NT2/D1 (cell line): ENCODE measurements at places on chromosomes 6 and 20.

DNA sequence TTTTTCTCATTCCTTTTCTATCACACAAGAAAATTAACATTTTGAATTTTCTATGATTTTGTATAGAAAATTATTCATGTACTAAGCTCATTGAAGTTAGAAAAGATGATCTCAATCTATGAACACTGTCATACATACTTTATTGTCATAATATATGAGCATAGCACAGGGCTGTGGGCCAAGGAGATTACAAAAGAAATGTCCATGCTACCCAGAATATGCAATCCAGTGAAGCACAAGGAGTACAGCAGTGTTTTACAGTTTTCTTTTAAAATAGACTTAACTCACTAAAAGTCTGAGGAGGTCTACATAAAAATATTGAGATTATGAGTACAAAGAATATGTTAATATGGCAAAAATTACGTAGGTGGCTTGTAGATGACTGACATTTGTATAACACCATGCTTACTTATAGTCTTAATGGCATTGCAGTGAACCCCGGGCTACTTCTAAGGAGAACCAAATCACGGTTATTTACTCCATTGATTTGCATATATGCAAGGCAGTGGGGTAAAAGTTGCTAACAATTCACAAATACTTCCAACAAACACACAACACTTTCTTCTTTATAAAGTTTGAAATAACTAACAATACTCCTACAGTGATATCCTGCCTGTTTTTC lies 257.1 kb downstream of the BCKDHB start:
- no peak for DNase-seq

GRCh38 chr20:15195378-15195777 lies 858.0 kb upstream of the FLRT3 start:
- DNase-seq: no peak

DNA sequence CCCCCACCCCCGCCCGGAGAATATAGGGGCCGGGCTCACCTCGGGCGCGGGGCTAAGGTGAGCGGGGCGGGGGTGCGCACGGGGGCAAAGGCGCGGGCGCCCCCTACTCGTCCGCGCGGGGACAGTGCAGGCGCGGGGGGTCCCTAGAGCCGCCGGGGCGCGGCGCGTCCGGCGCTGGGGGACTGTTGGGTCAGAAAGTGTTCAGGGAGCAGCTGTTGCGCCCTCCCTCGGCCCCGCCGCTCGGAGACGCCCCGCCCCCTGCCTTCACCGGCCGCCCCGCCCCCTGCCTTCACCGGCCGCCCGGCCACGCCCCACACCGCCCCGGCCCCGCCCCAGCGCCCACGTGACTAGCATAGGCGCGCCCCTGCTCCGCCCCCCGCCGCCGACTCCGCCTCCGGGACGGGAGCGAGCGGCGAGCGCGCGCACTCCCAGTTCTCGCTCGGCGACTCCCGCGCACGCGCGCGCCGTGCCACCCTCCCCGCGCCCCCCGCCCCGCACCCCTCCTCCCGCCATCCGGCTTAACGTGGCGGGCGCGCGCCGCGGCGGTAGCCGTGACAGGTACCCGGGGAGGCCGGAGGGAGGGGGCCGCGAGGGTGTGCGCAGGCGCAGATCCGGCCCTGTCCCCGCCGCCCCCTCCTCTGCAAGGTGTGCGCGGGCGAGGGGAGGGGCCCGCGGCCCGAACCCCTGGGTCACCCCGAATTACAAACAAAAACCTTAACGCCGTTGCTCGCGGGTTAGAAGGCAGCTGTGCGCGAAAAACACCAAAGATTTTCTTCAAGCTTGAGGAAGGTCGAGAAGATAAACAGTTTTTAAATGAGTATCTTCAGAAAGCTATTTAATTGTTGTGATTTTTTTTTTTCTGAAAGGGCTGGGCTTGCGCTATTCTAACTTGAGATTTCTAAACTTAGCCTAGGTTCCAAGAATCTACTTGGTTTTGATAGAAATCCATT lies 704 bp upstream of the ZNF217 start:
- DNase-seq: peak; percentile 84

DNA sequence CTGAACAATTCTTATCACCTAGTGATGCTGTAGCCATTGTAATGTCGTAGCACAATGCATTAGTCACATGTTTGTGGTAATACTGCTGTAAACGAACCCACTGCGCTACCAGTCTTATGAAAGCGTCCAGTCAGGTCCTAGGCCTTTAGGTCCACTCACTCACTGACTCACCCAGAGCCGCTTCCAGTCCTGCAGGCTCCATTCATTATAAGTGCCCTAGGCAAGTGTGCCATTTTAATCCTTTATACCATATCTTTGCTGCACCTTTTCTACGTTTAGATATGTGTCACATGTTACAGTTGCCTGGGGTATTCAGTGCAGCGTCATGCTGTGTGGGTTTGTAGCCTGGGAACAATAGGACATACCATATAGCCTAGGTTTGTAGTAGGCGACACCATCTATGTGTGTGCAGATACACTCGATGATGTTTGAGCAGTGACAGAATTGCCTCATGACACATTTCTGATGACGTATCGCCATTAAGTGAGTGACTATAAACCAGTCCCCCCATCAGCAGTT lies 15.4 kb downstream of the IGF2R start:
- DNase-seq: no peak

GRCh38 chr6:139251045-139251690 lies 40.6 kb downstream of the TXLNB start:
- no peak for DNase-seq

- DNase-seq: no peak
Observed at GRCh38 chr6:159112714-159113113, 56.5 kb upstream of the FNDC1 start.

DNA sequence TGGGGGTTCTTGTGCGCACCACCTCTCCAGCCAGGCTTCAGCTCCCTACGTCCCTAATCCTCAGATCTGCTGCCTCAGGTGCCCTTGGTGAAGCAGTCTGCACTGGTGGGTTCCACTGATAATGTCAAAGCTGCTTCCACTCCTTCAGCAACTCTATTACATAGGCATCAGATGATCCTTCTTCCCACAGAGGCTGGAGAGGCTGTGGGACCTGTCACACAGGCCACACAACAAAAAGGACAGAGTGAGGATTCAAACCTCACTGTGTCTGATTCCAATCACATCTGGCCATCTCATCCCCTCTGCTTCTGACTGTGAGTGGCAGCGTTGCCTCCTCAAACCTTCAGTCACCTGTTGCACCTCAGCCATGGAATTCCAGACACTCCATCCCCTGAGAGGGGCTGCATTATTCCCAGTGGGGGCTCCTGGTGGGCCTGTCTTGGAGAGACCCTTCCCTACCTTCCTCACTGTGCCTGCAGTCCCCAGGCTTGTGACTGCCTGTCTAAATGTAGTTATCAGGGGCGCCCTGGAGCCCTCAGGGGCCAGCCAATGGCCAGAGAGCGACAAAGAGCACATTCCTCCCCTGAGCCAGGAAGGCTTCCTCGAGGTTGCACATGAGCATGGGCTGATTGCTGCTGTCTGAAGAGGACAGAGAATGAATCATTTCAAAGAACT lies 211.4 kb upstream of the ECI2 start:
- DNase-seq: no peak

GRCh38 chr6:34855463-34855862 lies 32.4 kb downstream of the TAF11 start:
- DNase-seq: no peak

GRCh38 chr6:148440877-148441453 lies 98.3 kb downstream of the SASH1 start:
- DNase-seq: no peak

- DNase-seq: no peak
Observed at GRCh38 chr6:107750176-107750797, 73.8 kb downstream of the SCML4 start.

DNA sequence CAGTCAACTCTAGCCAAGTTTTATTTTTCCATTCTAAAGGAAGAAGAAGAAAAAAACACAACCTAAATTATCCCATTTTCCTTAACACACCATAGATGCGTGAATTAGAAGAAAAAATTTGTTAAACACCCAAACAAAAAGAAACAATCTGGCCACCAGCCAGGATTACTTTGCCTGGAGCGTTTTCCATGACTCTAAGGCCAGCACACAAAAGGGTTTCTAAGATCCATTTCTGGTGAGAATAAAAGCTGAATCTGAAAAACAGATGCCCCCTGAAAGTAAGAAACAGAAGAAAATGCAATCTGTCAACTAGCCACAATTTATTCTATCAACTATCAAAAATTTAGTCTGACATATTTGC lies 267.2 kb upstream of the SULF2 start:
- DNase-seq: no peak

- no peak for DNase-seq
Observed at GRCh38 chr20:23776067-23776771, 25.5 kb upstream of the CST1 start.

- DNase-seq: no peak
Observed at GRCh38 chr6:107114213-107114925, 946 bp downstream of the BEND3 start.

- DNase-seq: no peak
Observed at GRCh38 chr20:43910564-43910963, 4.1 kb upstream of the TOX2 start.

GRCh38 chr20:63232235-63233060 lies 3.3 kb upstream of the BIRC7 start:
- no peak for DNase-seq

DNA sequence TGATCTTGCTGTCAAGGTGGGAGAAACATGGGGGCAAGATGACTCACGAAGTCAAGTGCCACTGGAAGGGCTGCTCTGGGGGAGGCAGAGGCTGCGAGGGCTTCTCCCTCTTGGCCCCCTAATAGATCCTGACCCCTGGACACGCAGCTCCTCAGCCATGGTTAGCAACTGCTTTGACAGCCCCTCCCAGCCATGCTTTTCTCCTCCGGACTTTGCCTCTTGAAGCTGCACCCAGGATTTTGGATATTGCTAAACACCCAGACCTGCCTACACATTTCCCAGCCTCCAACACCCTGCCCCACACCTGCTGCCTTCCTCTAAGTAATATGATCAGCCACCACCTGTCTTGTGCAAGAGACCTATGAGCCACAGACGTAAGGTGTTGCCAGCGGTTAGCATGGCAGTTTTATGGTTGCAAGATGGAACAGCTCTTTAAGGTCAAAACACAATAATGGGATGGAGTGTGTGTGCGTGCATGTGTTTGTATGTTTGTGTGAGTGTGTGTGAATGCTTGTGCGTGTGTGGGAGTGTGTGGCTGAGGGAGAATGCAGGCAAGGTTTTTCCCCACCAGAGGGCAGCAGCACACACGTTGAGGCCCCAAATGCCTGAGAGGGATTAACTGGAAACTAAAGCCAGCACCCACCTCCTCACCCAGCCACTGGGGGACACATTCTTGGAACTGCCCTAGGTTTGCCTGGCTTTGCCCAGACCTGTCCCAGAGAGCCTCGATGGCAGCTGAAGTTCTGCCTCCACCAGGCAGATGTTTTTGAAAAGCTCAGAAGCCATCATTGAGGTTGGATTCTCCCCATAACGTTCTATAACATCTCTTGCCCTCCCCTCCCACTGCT lies 2.5 kb downstream of the IP6K3 start:
- peak; percentile 72 for DNase-seq

DNA sequence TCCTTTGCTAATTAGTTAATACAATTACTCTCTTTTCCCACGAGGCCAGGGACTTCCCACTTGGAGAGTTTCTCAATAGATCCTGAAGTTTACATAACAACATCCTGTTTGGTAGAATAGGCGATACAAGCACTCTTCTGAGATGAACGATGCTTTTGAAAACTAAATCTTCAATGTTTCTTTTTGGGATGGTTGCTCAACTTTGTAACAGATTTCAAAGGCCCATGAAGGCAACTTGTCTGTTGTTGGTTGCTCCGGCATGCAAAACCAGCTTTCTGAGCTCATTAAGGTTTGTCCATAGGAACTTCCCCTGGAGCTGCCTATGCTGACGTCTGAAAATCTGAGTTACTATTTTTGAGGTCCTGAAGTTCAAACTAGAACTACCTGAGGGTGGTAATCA lies 25.9 kb upstream of the ROS1 start:
- no peak for DNase-seq

DNA sequence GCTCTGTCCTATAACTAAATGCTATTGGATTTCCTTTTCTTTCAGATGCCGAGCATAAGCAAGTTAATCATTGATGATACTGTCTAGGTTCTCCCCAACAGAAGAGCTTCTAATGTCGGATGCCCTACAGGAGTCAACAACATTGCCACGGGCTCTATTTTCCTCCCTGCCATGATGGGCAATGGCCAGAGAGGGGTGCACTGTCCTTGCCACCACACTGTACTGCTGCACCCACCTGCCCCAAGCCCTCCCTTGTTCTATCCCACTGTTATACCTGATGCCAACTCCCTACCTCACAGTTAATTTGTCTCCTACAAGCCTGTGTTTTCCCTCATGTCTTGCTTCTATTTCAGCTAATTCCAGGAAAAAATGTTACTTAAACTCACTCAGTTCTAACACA lies 773.6 kb upstream of the CHD6 start:
- DNase-seq: no peak
